ENCODE measurements at places on chromosomes 3 and 15. TPM values are rescaled to one million over a fixed set of nuclear protein-coding genes. Genes with fewer than 3 reads are reported as not detected.

The SOX14 gene
- not detected for total RNA-seq

The DPPA2 gene
- total RNA-seq: not detected

The TPRG1 gene
- 11.2 TPM for total RNA-seq

The SLC28A1 gene
- not detected for total RNA-seq

The BLM gene
- total RNA-seq: 64.3 TPM

The CD80 gene
- total RNA-seq: 18.1 TPM

The CYP1A2 gene
- total RNA-seq: not detected

The MIX23 gene
- total RNA-seq: 111 TPM

The LRRC31 gene
- not detected for total RNA-seq

The CLASP2 gene
- total RNA-seq: 67.0 TPM

The C15orf39 gene
- total RNA-seq: 46.1 TPM

The NOX5 gene
- not detected for total RNA-seq

The MYL3 gene
- not detected for total RNA-seq

The TRIM69 gene
- 46.4 TPM for total RNA-seq

The GPR15 gene
- total RNA-seq: 6.8 TPM

The NAALADL2 gene
- not detected for total RNA-seq
